ENCODE measurements at places on chromosomes 13 and 19.

GRCh38 chr13:112510987-112511685 is 76.8 kb downstream of the TUBGCP3 start:
- DNase-seq: peak; percentile 30

DNA sequence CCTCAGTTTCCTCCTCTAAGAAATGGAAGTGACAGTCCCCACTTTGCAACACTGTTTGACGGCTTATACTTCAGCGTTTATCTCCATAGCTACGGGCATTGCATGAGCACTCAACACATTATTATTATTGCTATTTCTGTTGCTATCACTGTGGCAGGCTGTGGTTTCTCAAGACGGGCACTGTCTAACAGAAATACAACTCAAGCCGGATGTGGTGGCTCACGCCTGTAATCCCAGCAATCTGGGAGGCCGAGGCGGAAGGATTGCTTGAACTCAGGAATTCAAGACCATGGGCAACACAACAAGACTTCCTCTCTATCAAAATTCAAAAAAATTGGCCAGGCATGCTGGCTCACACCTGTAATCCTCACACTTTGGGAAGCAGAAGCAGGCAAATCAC is 4.9 kb upstream of the ZSWIM4 start:
- no peak for DNase-seq

DNA sequence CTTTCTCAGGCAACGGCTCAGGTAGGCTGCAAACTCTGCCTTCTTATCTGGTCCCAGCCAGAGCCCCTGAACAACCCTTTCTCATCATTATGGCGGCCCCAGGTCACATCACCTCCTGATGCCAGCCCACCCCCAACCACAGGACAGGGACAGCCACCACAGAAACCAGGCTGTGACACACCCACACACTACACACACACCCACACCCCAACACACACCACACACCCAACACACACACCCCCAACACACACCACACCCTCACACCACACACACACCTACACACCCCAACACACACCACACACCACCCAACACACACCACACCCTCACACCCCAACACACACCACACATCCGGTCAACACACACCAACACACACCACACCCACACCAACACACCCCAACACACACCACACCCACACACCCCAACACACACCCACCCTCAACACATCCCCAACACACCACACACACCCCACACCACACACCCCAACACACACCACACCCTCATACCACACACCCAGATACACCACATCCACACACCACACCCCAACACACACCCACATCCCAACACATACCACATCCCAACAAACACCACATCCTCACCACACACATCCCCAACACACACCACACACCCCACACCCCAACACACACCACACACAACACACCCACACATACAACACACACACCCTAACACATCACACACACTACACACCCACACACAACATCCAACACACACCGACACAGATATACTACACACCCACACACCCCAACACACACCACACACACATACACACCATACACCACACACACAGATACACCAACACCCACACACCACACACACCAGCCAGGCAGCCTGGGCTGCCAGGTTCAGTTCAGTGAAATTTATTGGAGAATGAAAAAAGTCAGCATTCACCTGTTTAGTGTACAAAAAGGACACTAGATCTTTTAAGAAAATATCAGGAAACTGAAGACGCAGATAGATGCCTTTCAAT is 4.2 kb upstream of the ISYNA1 start:
- DNase-seq: no peak

DNA sequence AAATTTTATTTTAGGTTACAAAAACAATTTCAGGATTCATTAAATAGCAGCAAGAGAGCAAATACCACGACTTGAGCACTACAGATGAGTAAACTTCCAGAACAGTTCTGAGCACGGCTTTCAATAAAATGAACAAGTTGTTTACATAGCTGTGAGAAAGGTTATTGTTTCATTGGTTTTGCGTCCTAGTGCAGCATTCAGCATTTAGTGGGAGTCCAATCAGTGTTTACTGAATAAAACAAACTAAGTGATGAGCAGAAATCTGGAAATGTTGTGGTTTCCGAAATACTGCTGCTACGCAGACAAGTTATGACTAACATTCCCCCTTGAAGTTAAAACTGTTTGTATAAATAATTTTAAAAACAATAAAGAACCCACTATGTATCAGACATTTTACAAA is 251.5 kb upstream of the STARD13 start:
- DNase-seq: no peak

DNA sequence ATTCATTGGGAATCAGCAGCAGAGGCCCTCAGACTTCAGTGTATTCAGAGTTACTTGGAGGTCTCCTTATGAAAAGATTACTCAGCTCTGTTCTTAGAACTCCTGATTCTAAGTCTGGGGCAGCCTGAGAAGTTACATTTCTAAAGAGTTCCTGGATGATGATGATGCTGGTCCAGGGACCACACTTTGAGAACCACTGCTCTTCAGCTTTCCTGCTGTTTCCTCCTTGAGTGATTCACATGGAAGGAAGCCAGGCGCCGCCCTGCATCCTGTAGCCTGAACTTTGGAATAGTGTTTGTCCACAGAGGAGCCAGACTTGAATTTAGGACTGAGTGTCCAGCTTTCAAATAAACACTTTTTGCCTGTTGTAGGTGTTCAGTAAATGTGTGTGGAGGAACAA is 2.9 kb downstream of the CEBPG start:
- DNase-seq: no peak

- DNase-seq: no peak
Observed at GRCh38 chr19:524062-524674, 7.4 kb upstream of the CDC34 start.

- DNase-seq: no peak
Observed at GRCh38 chr19:46970815-46971214, 48.8 kb upstream of the NPAS1 start.

GRCh38 chr19:57719901-57720519 is 7.4 kb downstream of the ZNF671 start:
- DNase-seq: no peak

DNA sequence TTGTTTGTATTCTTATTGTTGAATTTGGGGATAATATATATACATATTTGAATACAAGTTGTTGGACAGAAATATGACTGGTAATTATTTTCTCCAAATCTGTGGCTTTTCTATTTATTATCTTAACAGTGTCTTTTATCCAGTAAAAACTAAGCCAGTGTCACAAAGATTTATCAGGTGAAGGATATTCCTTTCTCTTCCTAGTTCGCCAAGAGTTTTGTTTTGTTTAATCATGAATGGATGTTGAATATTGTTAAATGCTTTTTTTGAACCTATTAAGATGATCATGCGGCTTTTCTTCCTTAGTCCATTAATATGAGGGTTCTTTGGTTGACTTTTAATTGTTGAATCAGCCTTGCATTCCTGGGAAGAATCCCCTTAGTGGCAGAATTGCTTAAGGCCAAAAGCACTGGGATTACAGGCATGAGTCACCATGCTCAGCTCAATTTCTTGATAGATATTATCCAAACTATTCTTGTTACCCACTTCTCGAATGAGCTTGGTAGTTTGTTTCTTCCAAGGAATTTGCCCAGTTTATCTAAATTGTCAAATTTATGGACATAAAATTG is 53.3 kb downstream of the TEX26 start:
- DNase-seq: no peak

- peak; percentile 58 for DNase-seq
Observed at GRCh38 chr19:14091081-14091812, 696 bp upstream of the SAMD1 start.

- DNase-seq: no peak
Observed at GRCh38 chr19:12596927-12597548, 13.6 kb downstream of the ZNF490 start.

GRCh38 chr13:98564204-98564603 is 12.7 kb downstream of the STK24 start:
- no peak for DNase-seq

GRCh38 chr13:109481040-109481439 is 305.3 kb downstream of the IRS2 start:
- DNase-seq: no peak

GRCh38 chr13:103213152-103213551 is 146.9 kb upstream of the SLC10A2 start:
- DNase-seq: no peak

DNA sequence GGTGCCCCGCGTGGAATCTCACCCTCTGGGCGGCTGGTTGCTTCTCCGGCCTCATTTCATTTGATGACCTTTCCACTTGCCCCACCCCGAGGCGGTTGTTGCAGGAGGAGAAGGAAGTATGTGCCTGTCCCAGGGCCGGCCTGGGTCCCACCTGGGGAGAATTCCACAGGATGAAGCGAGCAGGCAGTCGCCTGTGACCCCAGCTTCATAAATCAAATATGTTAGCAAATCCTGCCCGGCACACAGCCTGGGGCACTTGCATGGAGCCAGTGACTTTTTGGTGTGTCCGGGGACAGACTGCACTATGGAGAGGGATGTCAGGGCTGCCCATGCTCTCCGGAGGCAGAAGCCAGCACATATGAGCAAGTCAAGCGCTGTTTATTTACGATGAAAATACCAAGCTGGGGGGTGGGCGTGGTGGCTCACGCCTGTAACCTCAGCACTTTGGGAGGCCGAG is 19.7 kb upstream of the ZBTB7A start:
- DNase-seq: no peak

- DNase-seq: no peak
Observed at GRCh38 chr13:39350461-39350881, 252.5 kb downstream of the LHFPL6 start.

- no peak for DNase-seq
Observed at GRCh38 chr19:2494447-2495129, 18.7 kb downstream of the GADD45B start.

GRCh38 chr13:80339563-80339911 is 1.4 kb downstream of the SPRY2 start:
- DNase-seq: no peak

- no peak for DNase-seq
Observed at GRCh38 chr13:40402931-40403431, 263.5 kb downstream of the FOXO1 start.

GRCh38 chr13:21603531-21604448 is at the start of gene MICU2:
MICU2 (minus strand) TSS chr13:21604170; CDS start chr13:21604148, 22 bp downstream.
- peak; percentile 94 for DNase-seq

DNA sequence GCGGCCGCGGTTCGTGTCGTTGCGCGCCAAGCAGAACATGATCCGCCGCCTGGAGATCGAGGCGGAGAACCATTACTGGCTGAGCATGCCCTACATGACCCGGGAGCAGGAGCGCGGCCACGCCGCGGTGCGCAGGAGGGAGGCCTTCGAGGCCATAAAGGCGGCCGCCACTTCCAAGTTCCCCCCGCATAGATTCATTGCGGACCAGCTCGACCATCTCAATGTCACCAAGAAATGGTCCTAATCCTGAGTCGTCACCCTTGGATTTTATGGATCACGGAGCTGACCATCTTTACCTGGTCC is 475 bp downstream of the MRPL57 start:
- DNase-seq: no peak

GRCh38 chr13:20340136-20340758 is 108.1 kb upstream of the GJB6 start:
- DNase-seq: no peak

GRCh38 chr13:112136095-112136494 is 69.1 kb downstream of the SOX1 start:
- no peak for DNase-seq

Measured in stimulated activated CD8-positive, alpha-beta memory T cell treated with anti-CD3 and anti-CD28 coated beads, Interleukin-15, amount 100 ng/mL, for 48 hours (primary cell).